ENCODE measurements at places on chromosomes 3 and 15. TPM values are rescaled to one million over a fixed set of nuclear protein-coding genes. Genes with fewer than 3 reads are reported as not detected.

Gene TMC3
- polyA plus RNA-seq: 0.08 TPM

Gene TNFSF10
- 7.5 TPM for polyA plus RNA-seq

Gene PLD1
- 11.7 TPM for polyA plus RNA-seq

Gene SERINC4
- 0.90 TPM for polyA plus RNA-seq

Gene NGLY1
- polyA plus RNA-seq: 36.4 TPM

Gene TNNC1
- 467 TPM for polyA plus RNA-seq

Gene PLA2G4D
- 0.08 TPM for polyA plus RNA-seq

Gene C15orf62
- polyA plus RNA-seq: 1.4 TPM

GRCh38 chr3:190671658-190672057 is 157.8 kb downstream of the IL1RAP start:
- no peak for DNase-seq

DNA sequence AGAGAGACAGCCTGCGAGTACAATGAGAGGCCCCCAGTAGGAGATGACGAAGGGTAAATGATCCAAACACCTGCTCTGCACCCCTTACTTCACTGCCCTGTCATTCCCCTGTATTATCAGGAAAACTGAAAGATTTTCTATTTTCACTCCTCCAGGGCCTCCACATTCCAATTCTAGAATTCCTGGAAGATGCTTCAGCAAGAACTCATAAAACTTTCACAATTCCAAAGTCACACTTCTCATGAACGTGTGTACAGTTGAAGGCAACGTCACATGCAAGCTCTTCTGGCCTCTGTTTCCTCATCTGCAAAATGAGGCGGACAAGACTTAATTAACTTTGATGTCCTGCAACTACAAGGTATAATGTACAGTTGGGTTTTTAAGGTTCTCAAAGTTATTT is 62.8 kb upstream of the SPATA12 start:
- DNase-seq: no peak

- DNase-seq: no peak
These were observed 90.5 kb downstream of the LPP start for GRCh38 chr3:188244395-188244861.

DNA sequence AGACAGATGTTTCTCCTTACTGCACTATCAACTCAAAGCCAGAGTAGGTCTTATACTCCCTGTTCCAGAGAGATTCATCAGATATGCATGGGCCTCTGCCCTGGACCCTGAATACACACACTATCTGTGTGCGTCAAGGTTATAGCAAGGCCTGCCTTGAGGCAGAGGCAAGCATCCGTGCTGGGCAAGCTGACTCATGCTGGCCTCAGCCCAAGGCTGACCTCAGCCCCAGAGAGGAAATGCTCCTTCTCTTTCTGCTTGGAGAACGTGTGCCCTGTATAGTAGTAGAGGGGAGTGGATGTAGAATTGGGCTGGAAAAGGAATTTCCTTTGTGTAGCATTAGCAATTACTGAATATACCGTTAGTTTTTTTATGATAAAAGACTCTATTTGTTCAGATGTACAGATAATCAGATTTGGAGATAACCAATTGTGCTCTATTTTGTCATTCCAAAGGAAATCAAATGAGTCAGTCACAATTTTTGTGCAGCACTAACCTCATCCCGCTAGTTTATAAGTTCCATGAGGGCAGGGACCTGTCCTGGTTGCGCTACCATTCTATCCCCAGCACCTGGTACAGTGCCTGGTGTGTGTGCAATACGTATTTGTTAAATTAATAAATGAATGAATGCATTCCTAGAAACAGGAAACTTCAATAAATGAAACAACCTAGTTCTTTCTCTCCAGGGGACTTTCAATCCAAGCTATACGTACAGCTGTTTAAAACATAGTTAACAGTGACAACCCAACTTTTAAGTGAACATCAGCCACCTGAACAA is 13.3 kb upstream of the PAQR9 start:
- DNase-seq: peak; percentile 36

DNA sequence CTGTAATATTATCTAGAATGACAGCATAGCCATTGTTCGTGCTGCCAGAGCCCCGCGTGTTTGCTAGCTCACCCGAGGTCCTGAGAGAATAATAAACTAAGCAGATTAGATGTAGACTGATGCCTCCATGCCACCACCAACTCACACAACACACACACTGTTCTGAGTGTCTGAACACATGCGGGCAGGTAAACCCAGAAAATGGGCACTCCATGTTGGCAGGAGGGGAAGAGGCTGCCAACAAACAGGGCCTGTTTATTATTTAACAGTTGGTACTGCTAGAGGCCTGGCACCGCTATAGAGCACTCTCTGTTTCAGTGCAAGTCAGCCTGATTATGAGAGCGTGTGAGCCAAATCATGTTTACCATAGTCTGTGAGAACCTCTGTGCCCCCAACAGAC is 299.0 kb downstream of the ZBTB20 start:
- no peak for DNase-seq

GRCh38 chr15:101447168-101447533 is 42.4 kb downstream of the PCSK6 start:
- no peak for DNase-seq

DNA sequence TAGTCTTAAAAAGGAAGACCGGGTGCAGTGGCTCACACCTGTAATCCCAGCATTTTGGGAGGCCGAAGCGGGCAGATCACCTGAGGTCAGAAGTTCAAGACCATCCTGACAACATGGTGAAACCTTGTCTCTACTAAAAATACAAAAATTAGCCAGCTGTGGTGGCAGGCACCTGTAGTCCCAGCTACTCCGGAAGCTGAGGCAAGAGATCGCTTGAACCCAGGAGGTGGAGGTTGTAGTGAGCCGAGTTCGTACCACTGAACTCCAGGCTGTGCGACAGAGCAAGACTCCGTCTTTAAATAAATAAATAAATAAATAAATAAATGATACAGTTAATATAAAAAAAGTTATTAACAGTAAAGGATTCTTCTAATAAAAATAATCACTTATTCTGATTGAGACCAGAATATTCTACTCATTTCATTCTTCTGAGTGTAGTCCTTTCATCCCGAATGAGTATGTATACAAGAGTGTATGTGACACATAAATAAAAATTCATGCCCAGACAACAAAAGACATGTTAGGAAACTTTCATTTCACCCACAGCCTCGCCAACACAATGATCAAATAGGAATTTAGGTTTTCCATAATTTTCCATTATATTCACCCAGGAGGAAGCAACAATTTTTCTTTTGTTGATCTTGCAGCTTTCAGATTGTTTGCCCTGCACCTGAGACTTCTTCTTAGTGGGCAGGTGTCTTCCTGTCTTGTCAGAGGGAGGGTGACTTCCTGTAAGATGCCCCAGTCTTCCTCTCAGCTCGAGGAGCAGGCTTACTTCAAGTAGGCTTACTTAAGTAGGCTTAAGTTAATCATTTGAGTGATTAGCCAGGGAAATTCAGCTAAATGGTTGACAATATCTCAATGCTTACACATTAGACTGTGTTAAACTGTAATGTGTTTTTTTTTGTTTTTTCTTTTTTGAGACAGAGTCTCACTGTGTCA is 7.8 kb upstream of the NUP210 start:
- DNase-seq: no peak

DNA sequence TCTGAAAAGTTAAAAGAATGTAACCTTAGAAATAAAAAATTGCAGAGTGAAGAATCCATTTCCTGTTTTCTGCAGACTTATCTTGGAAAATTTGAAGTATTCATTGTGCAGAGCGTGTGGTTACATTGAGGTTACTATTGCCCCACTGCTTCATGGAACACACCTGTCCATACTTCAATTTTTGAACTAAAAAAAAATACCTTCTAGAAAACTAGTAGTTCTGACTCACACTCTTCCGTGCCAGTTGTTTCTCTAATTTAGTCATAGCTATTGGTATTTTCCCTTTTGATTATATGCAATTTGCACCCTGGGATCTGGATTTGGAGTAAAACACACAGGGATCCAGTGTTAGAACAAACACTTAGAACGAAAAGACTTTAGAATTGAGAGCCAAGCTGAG is 111.8 kb upstream of the LYSMD4 start:
- DNase-seq: no peak

- no peak for DNase-seq
These were observed 13.7 kb upstream of the ISLR start for GRCh38 chr15:74159773-74160172.

GRCh38 chr3:66276705-66277274 is 56.0 kb downstream of the SLC25A26 start:
- peak; percentile 83 for DNase-seq

- no peak for DNase-seq
These were observed 9.3 kb upstream of the PRICKLE2 start for GRCh38 chr3:64234571-64234970.

- DNase-seq: no peak
These were observed 61.6 kb downstream of the RAB7A start for GRCh38 chr3:128787256-128788253.

- DNase-seq: no peak
These were observed 4.5 kb upstream of the SSUH2 start for GRCh38 chr3:8648909-8649741.

DNA sequence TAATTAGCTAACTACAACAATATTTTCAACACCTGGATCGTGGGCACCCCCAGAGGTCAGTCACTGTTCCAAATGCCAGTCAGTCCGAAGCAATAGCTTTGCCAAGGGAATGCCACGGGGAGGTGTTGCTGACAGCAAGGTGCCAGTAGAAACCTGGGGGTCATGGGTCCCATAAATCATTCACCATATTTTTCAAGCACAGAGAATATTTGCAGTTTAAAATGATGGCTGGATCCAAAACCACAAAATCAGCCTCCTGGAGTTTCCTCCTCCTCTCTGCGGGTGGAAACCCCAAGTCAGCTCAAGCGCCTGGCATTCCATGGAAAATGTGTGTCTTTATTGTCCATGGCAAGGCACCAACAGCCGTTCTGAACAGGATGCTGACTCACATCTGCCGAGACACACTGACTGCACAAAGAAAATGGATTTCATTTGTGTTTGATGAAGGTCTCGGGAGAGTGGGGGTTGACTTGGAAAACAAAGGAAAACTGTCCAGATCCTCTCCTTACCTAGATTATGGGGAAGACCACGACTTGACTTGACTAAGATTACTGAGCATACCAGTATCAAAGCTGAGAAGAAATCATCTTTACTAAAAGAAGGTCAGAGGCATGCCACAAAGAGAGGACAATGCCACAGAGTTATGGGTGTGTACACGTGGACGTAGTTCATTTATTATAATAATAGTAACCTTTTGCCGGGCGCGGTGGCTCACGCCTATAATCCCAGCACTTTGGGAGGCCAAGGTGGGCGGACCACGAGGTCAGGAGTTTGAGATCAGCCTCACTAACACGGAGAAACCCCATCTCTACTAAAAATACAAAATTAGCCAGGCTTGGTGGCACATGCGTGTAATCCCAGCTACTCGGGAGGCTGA is 26.4 kb downstream of the ANXA2 start:
- DNase-seq: peak; percentile 81

GRCh38 chr3:46860810-46861604 is 2.2 kb downstream of the MYL3 start:
- DNase-seq: no peak

DNA sequence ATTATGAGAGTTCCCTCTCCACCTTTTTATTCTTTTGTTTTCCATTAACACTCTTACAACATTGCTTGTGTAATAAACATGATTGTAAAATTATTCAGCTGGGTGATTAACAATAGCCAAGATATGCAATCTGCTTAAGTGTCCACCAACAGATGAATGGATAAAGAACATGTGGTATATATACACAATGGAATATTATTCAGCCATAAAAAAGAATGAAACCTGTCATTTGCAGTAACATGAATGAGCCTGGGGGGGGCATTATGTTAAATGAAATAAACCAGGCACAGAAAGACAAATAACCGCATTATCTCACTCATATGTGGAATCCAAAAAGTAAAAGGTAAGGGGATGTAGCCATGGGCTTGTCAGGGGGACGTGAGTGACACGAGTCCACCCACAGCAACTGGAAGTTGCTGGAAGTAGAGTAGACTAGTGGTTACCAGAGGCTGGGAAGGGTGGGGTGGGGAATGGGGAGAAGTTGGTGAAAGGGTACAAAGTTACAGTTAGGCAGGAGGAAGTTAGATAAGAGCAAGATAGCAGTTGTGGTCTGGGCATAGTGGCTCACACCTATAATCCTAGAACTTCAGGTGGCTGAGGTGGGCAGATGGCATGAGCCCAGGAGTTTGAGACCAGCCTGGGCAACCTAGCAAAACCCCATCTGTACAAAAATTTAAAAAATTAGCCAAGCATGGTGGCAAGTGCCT is 28.7 kb upstream of the CD47 start:
- DNase-seq: no peak

Measured in hindlimb muscle (tissue), 1 donor.